A172 (cell line): ENCODE measurements at places on chromosomes 13 and 19. TPM values are rescaled to one million over a fixed set of nuclear protein-coding genes. Genes with fewer than 3 reads are reported as not detected.

Gene BRSK1
- total RNA-seq = 11.6 and 12.8 TPM in 2 replicates

Gene WDR88
- total RNA-seq = not detected in 2 replicates

Gene IL12RB1
- total RNA-seq = 0.93 TPM in 1 of 2 replicates, not detected in the other

Gene PPP6R1
- total RNA-seq = 73.6 and 80.1 TPM in 2 replicates

Gene CGB2
- total RNA-seq = not detected in 2 replicates

Gene POU4F1
- total RNA-seq = not detected in 2 replicates
